NCI-H1436 (cell line): ENCODE measurements at places on chromosomes 7 and 10.

DNA sequence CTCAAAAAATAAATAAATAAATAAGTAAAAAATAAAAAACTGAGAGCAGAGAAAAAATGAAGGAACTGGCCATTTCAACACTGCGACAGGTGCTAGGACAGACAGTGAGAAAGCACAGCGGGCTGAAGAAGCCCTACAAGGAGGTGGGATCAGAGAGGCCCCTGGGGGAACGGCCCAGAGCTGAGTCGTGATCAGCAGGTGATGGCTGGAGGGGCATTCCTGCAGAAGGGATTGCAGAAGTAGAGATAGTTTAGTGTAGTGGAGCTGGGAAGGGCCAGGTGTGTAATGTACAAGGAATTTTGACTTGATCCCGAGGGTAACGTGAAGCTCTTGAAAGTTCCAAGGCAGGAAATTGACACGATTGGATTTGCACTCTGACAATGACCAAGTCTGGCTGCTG, 112.1 kb downstream of the CUL2 start:
- DNase-seq: no peak

GRCh38 chr10:8312781-8313180, 258.3 kb downstream of the GATA3 start:
- DNase-seq: no peak

GRCh38 chr10:102646610-102647442, 2.5 kb downstream of the TRIM8 start:
- DNase-seq: no peak

DNA sequence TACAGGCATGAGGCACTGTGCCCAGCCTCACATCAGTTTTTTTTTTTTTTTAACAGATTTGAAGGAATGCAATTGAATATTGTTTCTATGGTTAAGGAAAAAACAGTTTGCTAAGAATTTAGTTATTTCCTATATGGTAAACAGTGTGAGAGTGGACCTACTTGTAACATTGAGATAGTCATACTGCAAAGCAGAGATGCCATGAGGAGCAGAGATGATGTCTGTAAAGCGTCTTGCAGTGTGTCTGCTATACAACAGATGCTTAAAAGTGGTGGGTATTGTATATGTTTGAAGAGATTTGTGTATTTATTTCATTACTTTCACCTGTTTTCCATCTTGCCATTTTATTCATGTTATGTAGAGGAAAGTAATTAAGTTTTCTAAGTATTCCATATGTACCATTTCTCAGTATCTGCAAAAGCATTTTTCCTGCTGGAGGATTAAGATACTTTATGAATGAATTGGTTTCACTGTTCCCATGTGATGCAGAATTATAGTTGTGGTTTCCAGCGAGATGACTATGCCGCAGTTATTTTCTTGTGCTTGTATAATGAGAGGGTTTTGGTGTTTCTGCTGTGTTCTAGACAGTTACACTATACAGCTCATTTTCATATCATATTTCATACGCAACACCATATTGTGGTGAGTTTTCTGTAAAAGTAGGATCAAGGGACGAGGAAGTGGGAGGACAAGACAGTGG, 26.6 kb downstream of the TET1 start:
- no peak for DNase-seq

GRCh38 chr10:116719804-116720203, 22.6 kb downstream of the HSPA12A start:
- DNase-seq: no peak

GRCh38 chr7:103809229-103809994, 180.0 kb downstream of the RELN start:
- no peak for DNase-seq

- DNase-seq: no peak
Observed at GRCh38 chr7:26346611-26347203, 55.0 kb downstream of the SNX10 start.
